Natural killer cell (primary cell): ENCODE measurements at places on chromosomes 3 and 15. TPM values are rescaled to one million over a fixed set of nuclear protein-coding genes. Genes with fewer than 3 reads are reported as not detected.

THPO gene
- total RNA-seq, result not detected

- DNase-seq, result no peak
These were observed 312.7 kb downstream of the MFSD1 start for GRCh38 chr3:159114582-159114981.

- no peak for DNase-seq
These were observed 44.1 kb upstream of the PFN2 start for GRCh38 chr3:150014782-150015181.

JAGN1 gene
- 15.4 TPM for total RNA-seq

DNA sequence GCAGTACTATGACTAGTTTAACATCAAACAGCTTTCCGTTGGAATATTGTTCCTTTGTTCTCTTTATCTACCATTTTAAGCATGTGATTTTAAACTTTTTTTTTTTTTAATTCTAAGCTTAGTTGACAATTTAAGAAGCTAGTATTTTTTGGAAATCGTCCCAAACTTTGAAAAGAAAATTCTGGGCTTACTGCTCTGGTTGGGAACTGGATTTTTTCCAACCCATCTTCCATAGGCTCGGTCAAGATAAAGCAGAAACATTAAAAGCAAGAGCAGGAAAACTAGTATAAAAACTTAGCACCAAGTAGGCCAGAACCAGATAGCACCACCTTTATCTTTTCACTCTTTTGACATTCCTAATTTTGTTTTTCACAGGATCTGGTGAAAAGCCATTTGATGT, 49.9 kb downstream of the TSC22D2 start:
- DNase-seq, result no peak

CACNA2D3 gene
- total RNA-seq, result 0.49 TPM

DNA sequence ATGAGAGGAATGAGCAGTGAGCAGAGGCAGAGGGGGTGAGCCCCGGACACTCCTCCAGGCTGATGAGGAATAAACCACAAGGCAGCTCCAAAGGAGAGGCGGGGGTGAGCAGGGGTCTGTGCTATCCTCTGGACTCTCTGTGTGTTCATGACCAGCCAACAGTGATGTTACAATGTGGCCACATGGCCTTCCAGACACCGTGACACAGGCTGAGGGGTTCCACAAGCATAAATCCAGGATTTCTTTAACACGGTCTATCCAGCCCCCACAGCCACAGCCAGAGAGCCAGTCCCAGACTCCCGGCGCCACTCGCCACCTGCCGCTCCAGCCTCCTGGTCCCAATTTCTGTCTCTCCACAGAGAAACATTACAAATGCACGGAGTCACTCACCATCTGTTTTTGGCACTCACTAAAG, 24.4 kb downstream of the XXYLT1 start:
- no peak for DNase-seq

SLC24A5 gene
- total RNA-seq, result not detected

LSG1 gene
- total RNA-seq, result 67.6 TPM

DNA sequence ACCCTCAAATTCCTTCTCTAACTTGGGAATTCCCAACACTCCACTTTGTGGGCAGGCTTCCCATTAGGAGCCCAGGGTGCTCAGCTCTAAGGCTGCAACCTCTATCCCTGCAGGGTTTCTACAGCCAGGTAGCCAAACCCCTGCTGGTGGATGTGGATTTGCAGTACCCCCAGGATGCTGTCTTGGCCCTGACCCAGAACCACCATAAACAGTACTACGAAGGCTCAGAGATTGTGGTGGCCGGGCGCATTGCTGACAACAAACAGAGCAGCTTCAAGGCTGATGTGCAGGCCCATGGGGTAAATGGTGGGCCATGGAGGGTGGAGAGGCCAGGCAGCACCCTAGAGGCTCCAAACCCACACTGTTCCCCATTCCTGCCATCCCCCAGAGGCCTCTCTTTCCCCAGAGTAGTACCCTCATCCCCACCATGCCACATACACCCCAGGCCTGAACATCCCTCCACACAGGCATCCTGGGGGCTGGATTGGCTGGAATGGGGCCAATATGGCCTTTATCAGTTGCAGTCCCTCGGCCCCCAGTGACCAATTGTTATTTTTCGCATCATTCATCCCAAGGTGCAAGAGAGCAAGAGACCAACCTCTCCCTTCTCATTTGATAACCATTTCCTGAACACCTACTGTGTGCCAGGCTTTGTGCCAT, 7.7 kb downstream of the ITIH1 start:
- no peak for DNase-seq

GRCh38 chr15:73426323-73426994, 16.5 kb upstream of the REC114 start:
- DNase-seq, result no peak

GRCh38 chr3:10550705-10551104, 45.3 kb upstream of the ATP2B2 start:
- DNase-seq, result no peak

SLC9C1 gene
- total RNA-seq, result not detected

GRCh38 chr3:42500091-42500490, 2.4 kb upstream of the VIPR1 start:
- no peak for DNase-seq

GRCh38 chr3:49658711-49659110, 15.4 kb upstream of the APEH start:
- no peak for DNase-seq

CCDC54 gene
- total RNA-seq, result not detected

SRGAP3 gene
- 2.5 TPM for total RNA-seq

RASGRP1 gene
- total RNA-seq, result 122 TPM

CASR gene
- not detected for total RNA-seq

DNA sequence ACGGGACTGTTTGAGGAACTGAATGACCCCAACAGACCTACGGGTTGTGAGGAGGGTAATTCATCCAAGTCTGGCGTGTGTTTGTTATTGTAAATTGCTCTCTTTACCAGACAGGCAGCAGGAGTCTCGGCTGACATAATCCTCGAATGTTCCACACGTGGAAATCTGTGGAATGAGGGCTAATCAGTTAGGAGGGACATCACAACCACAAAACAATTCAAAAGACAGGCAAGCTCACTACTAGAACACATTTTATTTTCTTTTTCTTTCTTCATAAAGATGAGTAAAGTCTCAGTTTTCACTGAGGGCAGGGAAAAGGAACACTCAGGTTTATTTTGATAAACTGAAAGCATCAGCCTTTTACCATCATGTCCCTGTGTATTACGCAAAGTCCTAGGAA, 53.8 kb downstream of the GRK7 start:
- DNase-seq, result no peak

DNA sequence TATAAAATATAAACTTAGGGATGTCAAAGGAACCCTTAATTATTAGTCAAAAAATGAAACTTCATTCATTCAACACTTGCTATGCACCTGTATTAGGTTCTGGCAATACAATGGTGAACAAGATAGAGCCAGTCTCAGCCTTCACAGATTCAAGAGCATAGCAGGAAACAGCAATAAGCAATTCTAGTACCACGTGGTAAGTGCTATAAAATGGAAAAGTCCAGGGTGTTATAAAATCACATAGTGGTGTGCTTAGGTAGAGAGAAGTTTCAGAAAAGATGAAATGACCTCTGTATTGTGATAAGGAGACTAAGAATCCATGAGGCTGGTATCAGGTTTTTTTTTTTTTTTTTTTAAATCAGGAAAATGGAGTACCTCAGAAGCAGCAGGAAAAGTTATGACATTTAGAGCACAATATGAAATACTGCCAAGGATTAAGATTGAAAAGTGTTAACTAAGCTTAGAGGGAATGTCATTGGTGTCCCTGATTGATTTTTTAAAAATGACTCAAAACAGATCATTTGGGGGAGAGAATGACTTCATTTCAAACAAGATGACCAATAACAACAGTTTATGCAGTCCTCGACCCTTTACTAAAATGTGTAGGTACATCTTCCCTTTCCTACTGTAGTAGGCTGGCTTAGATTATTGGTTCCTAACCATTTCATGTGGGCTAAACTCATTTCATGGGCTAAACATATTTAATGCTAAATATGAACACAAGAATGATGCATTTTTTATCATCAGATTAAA, 5.0 kb downstream of the TOMM70 start:
- DNase-seq, result no peak

DNA sequence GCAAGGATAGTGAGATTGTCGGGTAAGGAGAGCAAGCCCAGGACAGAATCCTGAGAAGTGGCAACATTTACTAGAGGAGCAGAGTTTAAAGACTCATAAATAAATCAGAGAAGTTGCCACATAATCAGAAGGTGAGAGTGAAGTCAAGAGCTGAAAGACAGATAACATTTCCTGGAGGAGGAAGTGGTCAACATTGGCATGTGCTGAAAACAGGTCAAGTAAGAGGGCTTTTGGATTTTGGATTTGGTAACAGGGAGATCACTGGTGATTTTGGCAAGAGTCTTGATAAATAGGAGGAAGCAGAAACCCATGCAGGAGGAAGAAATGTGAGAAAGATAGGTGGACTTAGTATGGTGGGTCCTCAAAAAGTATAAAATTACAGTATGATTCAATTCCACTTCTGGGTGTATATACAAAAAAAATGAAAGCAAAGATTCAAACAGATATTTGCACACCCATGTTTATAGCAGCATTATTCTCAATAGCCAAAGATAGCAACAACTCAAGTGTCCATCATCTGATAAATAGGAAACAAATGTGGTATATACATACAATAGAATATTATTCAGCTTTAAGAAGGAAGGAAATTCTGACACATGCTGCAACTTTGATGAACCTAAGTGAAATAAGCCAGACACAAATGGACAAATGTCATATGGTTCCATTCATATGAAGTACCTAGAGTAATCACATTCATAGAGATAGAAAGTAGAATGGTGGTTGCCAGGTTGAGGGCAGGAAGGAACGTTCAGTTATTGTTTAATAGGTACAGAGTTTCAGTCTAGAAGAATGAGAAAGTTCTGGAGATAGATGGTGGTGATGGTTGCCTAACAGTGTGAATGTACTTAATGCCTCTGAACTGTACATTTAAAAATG, 27.3 kb upstream of the MBNL1 start:
- DNase-seq, result peak; percentile 56

PKM gene
- total RNA-seq, result 155 TPM

GRCh38 chr3:3927965-3928364, 128.7 kb downstream of the LRRN1 start:
- no peak for DNase-seq

- no peak for DNase-seq
These were observed 1055.7 kb downstream of the NAALADL2 start for GRCh38 chr3:175914785-175915184.

GRCh38 chr15:70182858-70183695, 85.4 kb upstream of the TLE3 start:
- DNase-seq, result no peak

TF gene
- 3.2 TPM for total RNA-seq

DNA sequence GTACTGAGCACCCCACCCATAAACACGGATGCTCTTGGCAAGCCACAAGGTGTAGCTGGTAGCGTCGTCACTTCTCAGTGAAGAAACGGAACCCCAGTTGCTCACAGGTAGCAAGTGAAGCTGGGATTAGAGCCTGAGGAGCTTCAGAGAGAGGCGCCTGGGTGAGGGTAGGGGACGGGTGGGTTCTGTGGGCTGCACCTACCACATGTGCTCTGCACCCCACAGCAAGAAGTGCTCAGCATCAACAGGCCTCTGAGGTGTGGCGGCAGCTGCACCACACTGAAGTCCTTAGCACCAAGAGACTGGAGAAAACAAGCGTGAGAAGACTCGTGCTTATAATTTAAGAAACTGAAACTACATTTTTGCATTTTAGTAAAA, 9.8 kb downstream of the MAP6D1 start:
- peak; percentile 42 for DNase-seq

DNA sequence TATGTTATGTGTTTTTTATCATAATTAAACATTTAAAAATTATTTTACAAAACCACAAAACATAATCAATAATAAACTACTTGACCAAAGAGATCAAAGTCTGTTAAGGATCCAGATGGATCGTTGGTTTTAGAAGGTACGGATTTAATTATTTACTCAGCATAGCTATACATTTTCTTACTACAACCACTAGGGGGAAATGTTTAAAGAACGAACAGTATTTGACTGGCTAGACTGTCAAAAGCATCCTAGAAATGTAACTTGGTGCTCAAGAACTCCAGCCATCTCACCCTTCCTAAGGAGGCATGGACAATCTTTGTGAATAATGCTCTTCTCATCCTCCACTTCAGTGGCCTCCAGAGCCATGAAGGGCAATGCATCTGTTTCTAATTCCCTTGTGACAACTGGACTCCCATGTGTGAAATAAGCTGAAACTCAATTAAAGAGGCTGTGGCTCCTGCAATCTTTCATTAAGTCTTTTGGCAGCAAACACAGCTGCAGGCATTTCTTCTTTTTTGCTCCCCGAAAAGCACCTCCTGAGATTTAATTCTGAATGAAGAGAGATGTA, 94.7 kb upstream of the TUSC7 start:
- DNase-seq, result no peak

AQP9 gene
- 19.7 TPM for total RNA-seq

- DNase-seq, result no peak
These were observed 141.5 kb downstream of the GADL1 start for GRCh38 chr3:30752970-30753369.

GRCh38 chr15:72353266-72353665, 22.5 kb downstream of the HEXA start:
- no peak for DNase-seq

DNA sequence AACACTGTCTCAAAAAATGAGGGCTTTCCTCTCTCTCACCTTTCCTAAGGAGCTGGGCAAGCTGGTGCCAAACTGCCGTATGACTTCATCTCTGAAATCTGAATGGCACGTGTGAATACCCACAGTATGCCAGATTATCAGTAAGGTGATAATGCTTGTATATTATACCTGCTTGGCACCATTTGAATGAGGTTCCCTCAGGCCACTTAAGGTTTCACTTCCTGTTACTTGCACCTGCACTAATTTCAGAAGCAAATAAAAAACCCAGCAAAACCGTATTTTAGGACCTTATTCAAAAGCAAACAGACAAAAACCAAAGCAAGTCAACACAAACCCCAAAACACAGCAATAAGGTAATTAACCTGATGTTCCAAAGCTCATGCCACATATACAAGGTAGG, 19.7 kb downstream of the FOXP1 start:
- DNase-seq, result no peak

DNA sequence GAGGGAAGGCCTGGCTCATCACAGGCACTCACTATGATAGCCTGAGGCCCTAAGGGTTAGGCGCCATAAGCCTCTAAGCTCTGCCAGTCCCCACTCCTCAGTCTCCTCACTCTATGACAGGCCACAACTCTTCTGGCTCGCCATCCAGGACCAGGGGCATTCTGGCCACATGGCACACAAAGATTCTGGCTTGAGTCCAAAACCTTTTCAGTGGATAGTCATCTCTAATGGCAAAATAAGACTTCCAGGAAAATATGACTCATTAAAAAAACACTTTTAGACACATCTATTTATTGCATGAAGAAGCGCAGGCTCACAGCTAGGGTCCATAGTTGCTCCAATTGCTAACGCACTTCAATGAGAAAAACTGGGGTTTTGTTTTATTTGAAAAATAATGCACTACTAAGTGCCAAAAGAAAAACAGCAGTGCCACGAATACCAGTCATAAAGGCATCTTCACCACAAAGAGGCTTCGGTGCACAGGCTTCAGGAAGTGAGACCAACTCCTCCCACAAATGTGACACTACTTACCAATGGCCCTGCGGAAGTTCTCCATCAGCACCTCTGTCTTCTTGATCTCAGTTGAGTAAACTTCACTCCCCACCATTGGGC, 11.1 kb downstream of the RUVBL1 start:
- DNase-seq, result no peak

GRCh38 chr3:71102111-71102983, 481.2 kb downstream of the FOXP1 start:
- DNase-seq, result no peak

COL7A1 gene
- 1.4 TPM for total RNA-seq

PRR20G gene
- not detected for total RNA-seq
